M059J (cell line): ENCODE measurements at places on chromosomes 2 and 18. TPM values are rescaled to one million over a fixed set of nuclear protein-coding genes. Genes with fewer than 3 reads are reported as not detected.

The NT5C1B gene
- total RNA-seq = not detected in 2 replicates

The FOXD4L1 gene
- 0.07 TPM in 1 of 2 replicates, not detected in the other for total RNA-seq

- peak; percentile 60 for DNase-seq
Observed at GRCh38 chr2:118913803-118914645, 28.0 kb upstream of the MARCO start.

DNA sequence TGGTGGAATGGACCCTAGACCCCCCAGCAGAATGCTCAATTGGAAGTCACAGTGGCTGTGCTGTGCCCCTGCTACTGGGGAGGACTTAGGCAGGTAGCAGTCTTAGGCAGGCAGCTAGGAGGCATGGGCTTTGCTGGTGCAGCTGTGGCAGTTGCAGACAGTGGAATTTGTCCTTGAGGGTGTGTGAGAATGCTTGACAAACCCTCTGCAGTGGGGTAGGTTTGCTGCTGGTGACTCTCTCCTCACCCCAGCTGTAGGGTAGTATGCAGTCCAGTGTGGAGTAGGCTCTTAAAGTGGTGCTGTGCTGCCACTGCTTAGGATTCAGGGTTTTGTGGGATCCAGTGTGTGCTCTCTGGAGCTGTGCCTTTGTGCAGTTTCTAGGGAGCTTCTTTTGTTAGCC lies 61.3 kb downstream of the NUP35 start:
- no peak for DNase-seq

DNA sequence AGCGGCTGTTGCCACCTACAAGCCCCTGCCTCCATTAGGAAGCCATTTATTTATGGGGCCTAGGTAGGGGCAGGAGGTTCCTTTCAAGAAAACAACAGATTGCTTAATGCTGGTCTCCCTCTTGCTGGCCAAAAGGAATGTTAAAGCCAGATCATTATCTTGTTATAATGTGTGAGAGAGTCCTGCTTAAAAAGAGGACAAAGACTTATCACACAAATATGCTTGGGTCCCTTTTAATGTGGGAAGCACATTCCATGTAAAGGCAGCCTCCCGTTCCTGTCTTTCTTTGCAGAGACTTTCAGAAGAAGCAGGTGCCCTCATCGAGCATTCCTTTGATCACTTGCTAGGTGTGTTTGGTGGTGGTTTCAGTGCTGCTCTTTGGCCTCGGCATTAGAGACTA lies 76.4 kb downstream of the AGAP1 start:
- DNase-seq = peak; percentile 67

- peak; percentile 63 for DNase-seq
Observed at GRCh38 chr18:74342416-74343043, 26.9 kb downstream of the C18orf63 start.

- DNase-seq = peak; percentile 81
Observed at GRCh38 chr18:49628119-49628518, 66.3 kb downstream of the LIPG start.
